ENCODE measurements at places on chromosomes 6 and 20.

DNA sequence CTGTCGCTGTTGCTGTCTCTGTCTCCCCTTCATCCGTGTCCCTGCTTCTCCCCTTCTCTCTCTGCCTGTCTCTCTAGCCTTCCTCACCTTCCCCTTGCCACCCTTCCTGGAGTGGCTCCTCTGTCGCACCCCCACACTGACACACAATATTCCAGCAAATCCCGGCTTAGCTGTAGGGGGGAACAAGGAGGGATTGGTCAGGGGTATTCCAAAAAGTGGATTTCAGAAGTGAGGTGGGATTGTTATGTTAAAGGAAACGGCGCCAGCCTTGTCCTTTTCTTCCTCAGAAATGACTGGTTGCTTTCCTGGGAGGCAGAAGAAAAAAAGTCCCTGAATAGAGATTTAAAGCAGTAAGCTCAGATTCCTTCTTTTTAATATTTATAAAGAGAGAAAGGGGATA is 76.3 kb upstream of the SIRPA start:
- no peak for DNase-seq

- no peak for DNase-seq
Observed at GRCh38 chr6:26502626-26503025, 2.5 kb downstream of the BTN1A1 start.

- DNase-seq, result no peak
Observed at GRCh38 chr6:90229331-90230010, 67.2 kb downstream of the BACH2 start.

DNA sequence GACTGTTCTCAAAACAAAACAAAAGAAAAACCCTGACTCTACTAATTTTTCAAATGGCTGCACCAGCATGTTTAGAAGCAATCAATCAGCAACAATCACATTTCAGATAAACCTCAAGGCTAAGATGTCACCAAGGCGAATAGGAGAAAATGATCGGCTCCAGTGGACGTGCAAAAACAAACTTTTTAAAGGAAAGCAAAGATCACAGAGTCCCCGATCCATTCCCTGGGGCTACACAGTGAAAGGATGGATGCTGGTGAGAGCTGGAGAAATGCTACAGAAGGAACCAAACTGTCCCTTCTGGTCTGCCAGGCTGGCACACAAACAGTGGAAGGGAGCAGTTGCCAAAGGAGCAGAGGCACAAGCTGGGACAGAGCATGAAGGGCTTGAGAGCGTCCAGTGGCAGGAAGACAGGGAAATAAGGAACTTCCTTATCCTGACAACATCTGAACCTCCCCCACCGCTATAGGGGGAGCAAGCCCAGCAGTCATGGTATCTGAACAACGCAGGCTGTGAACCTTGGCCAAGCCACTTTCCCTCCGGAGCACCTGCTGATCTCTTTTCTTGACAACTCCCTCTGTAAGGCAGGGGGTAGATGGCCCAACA is 73.7 kb upstream of the HIVEP1 start:
- DNase-seq, result no peak

GRCh38 chr6:1619673-1620503 is 10.2 kb downstream of the FOXC1 start:
- no peak for DNase-seq

DNA sequence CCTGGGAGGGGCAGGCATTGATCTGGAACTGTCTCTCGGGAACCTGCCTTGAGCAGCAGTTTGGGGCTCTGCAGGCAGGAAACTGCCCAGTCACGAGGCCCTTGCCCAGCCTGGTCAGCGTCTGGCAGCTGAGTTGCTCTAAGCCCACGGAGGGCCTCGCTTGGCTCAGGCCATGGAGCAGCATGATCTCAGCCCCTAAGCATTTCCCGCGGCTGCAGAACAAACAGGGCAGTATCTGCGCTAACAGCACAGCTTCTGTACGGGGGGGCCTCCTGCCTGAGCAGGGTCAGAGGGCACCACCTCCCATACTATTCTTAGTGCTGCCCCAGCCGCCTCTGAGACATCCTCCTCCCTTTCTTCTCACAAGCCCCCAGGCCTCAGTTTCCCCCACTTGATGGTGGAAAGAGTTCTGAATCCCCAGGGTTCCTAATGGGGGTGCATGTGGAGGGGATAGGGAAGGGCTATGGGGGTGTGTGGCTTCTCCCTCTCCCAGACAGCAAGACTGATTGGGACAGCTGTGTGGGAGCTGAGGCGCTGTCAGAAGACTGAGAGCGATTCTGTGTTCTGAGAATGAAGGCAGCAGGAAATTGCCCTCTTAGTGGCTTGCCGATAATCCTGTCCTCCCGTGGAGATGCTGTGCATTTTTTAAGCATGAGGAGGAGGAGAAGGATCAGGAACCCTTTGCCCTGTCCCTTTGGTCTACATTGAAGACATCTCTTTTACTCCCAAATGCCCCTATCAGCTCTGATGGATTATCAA is 46.4 kb downstream of the MOCS1 start:
- no peak for DNase-seq

- DNase-seq, result no peak
Observed at GRCh38 chr6:34234667-34235306, 1.9 kb upstream of the HMGA1 start.

DNA sequence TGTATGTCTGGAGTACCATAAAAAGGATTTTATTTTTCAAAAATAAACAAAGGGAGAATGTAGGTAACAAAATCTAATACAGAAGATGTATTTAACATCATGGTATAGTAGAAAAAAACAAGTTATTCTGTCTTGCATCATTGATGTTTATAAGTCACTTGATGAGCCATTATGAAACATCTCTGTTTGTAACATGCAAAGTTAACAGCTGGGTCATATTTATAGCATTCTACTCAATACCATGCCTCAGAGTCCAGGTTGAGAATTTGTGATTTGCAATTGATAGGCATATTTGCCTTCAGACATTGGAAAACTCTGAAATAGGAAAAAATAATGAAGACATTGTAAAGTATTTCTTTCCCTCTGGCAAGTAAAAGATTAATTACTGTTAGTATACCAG is 52.3 kb upstream of the IL20RA start:
- no peak for DNase-seq

- DNase-seq, result no peak
Observed at GRCh38 chr6:10405513-10405900, 9.4 kb downstream of the TFAP2A start.

DNA sequence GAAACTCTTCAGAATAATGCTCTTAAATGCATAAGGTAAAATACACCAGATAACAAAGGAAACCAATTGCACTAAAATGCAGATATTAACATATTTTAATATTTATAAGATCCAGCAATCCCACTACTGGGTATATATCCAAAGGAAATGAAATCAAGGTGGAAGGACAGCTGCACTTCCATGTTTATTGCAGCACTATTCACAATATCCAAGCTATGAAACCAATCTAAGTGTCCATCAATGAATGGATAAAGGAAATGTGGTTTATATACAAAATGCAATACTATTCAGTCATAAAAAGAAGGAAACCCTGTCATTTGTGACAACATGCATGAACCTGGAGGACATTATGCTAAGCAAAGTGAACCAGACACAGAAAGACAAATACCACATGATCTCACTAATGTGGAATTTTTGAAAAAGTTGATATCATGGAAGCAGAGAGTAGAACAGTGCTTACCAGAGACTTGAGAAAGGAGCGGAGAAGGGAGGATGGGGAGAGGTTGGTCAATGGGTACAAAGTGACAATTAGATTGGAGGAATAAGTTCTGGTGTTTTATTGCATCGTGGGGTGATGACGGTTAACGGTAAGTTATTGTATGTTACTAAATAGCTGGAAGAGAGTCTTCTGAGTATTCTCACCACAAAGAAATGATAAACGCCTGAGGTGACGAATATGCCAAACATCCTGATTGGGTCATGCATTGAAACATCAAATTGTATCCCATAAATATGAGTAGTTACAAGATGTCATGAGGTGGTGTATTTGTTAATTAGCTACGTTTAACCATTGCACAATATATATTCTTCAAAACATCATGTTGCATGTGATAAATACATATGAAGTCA is 37.9 kb upstream of the RNF24 start:
- DNase-seq, result no peak

DNA sequence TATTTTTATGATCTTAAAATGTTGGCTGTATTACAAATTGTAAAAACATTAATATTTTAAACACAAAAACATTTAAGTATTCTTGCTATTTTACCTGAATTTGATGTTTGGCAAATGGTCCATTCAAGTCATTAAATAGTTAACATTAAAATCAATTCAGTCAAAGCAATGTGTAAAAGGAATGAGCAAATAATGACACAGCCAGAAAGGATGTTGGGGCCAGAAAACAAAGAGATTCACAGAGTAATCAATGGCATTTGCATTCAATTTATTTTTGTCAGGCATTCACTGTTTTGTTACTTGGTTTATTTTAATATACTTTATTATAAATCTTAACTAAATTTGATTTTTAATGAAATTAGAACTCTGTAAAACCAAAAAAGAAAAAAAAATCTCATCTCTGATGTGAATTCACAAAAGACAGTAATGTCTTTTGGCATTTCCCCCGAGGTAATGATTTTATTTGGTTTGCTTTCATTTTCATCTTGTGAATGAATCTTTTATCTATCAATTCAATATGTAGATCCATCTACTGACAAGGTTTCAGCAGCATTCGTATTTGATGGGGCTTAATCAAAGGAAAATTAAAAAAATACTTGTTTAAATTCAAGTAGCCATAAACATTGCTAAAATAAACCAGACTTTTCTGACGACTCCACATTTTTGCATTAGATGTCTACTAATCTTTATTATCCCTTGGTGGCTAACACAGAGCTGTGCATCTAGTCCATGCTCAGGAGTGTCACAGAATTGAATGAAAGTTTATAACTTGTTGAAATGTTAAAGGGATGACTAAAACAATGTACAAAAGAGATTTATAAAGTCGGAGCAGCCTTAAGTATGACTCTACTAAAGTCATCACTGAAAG is 866.7 kb upstream of the GJE1 start:
- DNase-seq, result no peak
